Neural crest cell (in vitro differentiated cells): ENCODE measurements at places on chromosomes 6 and 20.

DNA sequence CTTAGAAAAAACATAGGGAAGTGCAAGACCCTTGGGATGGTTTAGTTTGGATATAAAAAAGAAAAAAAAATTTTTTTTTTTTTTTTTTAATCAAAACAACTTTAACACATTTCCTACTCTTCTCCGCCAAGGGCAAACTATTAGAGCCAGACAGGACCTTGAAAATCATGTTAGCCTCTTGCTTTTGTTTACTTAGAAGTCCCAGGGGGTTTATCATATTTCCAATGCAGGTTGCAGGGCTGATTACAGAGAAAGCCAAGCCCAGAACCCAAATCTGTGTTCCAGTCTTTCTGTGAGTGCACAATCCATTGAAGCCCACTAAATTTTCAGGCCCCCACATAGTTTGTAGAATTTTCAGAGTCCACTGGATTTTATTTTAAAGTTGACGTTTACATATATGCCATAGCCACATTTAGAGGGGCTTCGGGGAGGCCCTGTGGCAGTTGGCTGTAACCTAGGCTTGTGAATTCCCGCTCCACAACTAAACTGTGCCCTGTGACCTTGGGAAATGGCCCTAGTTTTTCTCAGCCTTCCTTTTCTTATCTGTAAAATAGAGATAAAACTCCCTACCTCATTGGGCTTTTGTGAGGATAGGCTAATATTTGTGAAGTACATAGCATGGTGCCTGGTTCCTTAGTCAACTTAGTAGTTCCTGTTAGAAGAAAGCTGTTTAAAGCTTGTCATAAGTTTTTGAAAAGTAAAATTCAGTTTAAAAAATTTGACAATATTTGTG lies 55.7 kb downstream of the NCOA7 start:
- DNase-seq: no peak

GRCh38 chr6:162408826-162409535 lies 318.6 kb downstream of the PRKN start:
- no peak for DNase-seq

DNA sequence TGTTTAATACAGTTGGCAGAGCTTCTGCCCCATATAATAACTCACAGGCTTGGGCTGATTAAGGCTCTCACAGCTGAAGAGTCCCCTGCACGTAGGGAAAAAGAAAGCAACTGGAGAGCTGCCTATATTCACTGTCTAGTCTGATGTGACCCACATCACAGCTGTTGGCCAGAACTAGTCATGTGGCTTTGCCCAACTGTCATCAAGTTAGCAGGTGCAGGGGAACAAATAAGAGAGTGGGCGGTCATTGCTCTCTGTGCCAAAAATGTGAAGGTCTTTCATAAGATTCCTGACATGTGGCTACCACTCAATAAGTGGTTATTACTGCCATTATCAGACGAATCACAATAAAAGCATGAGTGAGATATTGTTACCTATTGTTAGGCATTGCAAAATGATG lies 665.2 kb downstream of the DOK5 start:
- no peak for DNase-seq

DNA sequence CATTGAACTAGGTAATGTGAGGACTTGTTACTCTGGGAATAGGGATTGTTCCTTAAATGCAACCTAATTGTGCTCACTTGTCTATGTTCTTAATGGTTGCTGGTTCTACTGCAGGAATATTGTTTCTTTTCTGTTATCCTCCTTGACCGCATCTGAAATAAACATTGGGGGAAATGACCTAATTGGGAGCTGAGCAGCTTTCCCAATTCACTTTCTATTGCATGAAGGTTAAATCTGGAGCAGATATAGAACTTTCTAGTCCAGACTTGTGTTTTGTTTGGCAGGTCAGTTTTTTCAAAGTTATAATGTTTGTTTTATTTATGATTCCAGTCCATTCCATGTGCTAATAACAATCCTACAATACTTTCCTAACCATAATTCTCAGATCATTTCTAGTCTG lies 981.0 kb upstream of the CITED2 start:
- DNase-seq: no peak

DNA sequence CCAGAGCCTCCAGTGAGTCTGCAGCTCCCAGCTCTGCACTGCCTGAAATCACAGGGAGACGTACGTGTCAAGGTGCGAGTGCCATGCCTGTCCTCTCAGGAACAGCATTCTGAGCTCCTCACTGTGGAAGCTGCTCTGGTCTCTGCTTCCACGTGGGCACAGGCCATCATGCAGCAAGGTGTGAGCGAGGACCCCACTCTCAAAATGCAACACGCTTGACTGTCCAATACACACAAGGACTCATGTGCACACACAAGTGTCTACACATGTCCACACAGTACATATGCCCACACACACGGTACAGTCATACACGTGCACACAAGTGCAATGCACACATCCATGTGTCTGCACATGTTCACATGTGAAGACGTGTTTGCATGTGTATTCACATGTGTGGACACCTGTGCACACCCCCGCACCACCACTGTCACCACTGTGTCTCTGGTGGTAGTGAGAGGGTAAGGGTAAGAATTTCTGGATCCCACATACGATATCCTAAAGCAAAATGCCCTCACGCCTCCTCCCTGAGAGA lies 260.5 kb downstream of the DLL1 start:
- no peak for DNase-seq

GRCh38 chr6:6131492-6132109 lies 124.9 kb upstream of the NRN1 start:
- no peak for DNase-seq

DNA sequence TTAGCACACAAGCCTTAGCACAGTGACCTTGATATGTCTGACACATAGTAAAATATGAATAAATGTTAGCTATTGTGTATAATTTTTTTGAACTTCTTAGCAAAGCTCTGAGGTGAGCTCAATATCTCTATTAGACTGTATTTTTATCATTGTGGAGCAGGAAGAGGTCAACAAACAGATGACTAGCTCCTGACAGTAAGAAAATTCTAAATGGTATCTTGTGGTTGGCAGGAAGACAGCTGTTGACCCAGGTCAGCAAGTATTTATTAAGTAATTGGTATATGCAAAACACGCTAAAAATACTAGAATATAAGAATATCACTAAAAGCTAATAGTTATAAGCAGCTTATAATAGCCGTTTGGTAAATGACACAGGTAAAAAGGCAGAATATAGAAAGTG lies 77.5 kb upstream of the MARCKS start:
- no peak for DNase-seq

DNA sequence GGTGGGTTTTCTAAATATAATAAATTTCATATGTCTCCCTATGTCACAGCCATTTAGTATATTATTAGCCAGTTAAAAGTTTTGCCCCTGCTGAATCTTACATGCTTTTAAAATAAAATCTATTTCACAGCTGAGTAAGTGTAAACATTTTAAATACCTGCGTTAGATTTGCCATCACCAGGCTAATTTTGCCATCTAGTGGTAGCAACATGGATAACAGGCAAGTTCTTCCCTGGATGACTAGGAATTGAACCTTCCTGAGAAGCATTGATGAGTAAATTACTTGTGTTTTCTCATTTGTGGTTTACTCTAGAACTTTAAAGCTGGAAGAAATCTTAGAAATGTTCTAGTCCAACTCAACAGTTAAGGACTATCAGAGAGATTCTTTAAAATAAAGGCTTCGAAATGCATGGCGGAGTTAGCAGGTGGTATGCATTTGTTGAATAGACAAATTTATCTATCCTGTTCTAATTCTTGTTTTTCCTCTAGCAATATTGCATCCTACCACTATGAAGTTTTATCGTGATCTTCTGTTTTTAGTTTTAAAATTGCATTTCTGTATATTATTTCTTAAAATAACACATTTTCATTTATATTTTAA lies 2.6 kb downstream of the PRSS35 start:
- peak; percentile 23 for DNase-seq

DNA sequence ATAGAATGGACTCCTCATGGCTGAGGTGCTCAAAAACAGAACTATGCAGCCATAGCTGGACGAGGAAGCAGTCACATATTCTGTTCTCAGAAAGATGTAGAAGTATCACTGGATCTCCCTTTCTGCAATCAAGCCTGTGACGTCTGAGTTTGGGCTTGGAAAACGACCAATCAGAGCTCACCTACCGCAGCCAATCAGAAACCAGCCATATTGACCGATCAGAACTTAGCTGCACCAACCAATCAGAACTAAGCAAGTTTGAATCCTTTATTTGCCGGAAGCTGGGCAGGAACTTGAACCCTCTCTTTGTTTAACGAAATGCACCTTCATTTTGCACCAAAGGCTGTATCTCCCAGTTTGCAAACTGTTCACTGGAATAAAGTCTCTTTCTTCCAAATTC lies 21.8 kb upstream of the RAB23 start:
- DNase-seq: no peak
